ENCODE measurements at places on chromosomes 12 and 14.

DNA sequence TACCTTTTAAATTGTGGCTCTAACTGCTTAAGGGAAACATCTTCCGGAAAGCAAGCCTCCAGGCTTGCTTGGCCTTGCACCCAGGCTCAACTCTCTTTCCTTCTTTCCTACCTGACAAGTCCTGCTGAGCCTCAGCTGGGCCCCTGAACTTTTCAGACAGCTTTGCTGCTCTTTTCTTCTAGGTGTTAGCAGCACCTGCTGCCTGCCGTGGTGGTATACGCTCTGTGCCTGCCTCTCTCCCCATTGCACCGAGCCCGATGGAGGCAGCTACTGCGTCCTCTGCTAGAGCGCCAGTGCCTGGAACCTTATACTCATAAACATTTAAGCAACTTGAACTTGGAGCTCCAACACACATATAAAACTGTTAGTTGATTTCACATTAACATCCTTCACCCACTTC, 195.7 kb downstream of the ANO6 start:
- DNase-seq = no peak

DNA sequence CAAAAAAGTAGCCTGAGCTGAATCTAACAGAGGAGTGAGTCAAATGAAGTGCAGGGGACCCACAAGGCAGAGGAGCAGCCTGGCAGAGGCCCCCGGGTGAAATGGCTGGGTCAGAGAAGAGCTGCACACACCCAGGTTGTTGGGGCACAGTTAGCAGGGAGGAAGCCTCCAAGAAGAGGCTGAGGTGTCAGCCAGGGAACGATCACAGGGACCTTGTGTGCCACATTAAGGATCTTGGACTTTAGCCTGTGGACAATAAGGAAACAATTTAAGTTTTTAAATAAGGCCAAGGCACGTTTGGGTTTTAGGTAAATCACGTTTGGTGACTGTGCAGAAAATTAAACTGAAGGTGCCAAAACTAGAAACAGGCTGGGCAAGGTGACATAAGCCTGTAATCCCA, 35.1 kb downstream of the OR10P1 start:
- DNase-seq = no peak

- peak; percentile 37 for DNase-seq
Observed at GRCh38 chr12:124188561-124189405, 106.1 kb upstream of the RFLNA start.

GRCh38 chr12:123659996-123660727, 10.8 kb upstream of the TCTN2 start:
- DNase-seq = no peak

DNA sequence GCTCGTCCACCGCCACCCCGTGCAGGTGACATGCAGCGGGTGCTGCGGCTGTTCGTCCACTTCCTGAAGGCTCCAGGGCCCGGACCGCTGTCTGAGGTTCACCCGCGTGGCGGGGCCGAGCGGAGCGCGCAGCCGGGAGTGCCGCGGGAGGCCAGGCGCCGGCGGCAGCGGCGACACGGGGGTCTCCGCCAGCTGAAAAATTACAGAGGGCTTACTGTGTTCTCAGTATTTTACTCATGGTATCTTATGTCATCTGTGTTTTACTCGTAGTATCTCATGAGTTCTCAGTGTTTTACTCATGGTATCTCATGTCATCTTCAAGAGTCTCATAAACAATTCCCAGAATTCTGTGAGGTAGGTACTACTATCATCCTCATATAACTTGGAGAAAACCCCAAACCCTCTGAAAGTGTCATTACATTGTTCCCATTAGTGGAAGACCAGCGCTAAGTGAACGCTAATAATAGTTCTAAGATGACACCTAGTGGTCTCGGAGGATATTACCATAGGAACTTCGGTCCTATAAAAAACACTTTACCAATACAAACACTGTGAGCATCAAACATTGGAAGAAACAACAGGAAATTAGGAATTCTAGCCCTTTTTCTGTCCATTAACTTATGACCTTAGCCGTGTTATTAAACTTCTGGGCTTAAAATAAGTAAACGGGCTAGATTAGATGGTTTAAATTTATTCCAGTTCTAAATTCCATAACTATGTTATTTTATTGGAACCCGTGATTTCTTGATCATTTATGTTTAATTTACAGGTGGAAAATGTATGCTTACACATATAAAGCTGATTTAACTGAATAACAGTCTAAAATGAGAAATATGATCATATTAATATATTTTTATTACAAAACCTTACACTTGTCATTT, 32.4 kb downstream of the AK7 start:
- DNase-seq = no peak

DNA sequence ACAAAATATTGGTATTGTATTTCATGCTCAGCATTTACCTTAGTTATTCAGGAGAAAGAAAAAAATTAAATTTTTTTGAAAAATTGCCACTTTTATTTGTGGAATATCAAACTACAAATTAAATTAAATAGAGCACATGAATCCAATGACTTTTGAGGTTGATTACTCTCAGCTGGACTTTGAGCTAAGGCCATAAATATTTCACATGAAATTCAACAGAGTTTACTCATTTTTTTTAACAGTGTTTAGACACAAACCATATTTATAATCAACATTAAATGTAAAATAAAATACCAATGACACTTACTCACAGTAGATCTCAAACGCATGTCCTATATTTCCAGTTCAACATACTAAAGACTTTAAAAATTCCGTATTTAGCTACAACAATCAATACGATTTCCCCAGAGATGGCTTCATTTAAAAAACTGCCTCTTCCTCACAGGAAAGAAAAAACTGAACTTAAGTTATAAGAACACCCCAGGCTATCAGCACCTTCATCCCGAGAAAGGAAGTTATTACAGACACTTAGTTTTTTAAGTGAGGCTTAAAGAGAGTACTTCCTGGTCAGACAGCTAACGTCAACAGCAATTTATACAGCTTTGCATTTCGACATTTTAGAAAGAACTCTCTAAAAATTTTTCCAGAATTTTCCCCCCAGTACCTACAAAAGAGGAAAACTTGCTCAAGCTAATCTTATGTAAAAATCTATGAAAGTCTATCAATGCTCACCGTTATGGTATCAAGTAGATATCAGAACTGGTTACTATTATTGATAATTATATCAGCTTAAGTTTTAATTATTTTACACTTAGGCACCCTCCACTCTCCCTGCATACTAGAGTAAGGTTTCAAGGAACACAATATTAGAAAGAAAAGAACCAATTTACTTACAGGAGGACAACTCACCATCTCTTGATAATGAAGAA, 13.8 kb downstream of the TAOK3 start:
- no peak for DNase-seq

GRCh38 chr12:31220633-31221550, 105.1 kb downstream of the SINHCAF start:
- DNase-seq = no peak

GRCh38 chr14:61258985-61259384, 22.2 kb downstream of the TMEM30B start:
- no peak for DNase-seq

GRCh38 chr12:3045989-3046388, 31.2 kb upstream of the TSPAN9 start:
- no peak for DNase-seq

DNA sequence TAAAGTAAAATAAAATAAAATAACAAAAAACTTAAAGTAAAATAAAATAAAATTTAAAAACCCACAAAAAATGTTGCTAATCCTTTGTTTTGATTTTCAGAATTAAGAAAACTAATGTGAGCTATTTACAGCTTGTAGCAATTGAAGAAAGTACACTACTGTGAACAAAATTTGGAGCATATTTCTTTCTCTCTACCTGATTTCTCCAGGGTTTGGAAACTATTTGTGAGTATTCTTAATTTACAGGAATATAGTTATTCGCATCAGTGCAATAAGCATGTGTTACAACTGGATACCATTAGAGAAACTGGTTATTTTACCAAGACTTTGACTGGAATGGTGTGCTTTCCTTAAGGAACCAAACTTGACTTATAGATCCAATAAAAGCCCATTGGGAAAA, 86.1 kb upstream of the CNOT2 start:
- DNase-seq = no peak

GRCh38 chr14:79167957-79168356, 997.8 kb downstream of the NRXN3 start:
- DNase-seq = no peak

GRCh38 chr12:82651489-82651888, 35.2 kb upstream of the TMTC2 start:
- no peak for DNase-seq

DNA sequence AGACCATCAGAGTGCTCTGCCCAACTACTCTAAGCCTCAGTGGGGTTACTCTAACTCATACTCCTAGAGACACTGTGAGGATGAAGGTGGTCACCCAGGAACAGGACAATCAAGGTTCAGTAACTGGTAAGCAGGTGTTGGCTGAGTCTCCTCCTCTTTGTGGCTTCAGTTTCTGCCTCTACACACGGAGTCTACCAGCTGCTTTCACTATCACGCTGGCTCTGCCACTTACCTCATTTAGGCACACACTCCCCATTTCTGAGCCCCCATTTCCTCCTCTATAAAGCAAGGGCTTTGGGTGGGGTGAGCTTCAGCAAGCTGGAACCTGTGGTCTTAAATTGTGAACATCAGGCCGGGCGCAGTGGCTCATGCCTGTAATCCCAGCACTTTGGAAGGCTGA, 7.3 kb upstream of the TCHP start:
- DNase-seq = no peak

- no peak for DNase-seq
Observed at GRCh38 chr14:104581521-104581920, 2.0 kb downstream of the C14orf180 start.

- no peak for DNase-seq
Observed at GRCh38 chr14:95327558-95328374, 8.1 kb upstream of the CLMN start.

DNA sequence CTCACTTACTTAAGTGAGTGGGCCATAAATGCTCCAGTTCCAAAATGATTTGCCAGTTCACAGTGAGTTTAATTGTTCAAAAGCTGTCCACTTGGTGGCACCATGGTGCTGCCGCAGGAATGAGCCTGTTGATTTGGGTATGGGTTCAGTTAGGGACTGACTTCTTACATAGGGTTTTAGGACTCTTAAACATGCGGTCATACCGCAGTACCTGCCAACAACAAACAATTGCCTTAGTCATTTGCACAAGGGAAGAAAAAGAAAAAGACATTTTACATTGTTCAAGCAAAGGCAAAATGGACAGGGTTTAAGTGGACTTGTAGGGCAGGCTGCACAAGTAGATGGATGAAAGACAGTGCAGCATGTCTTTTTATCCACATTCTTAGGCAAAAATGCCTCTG, 80.0 kb upstream of the DBX2 start:
- DNase-seq = no peak

DNA sequence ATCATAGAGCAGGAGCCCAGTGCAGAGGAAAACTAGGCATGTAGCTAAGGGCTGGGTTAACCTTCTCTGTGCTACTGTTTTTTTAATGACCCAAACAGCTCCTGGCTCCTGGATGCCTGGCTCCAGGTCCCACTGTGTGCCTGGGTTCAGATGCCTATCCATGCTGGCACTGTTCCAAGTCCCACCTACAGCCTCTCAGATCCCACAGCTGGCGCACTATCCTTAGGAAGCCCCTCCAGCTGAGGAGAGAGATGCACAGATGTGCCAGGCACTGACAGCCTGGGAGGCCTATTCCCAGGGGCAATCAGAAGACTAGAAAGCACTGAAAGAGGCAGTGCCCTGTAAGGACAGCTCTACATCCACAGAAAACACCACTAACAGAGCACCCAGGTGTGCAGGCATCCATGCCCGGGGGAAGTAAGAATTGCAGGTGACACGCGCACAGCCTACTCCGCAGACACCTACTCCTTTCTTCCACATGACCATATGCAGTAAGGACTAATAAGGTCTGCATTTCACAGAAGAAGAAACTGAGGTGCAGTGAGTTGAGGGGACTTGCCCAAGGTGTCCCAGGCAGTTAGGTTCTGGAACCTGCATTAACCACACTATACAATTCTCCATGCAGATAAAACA, 51.2 kb downstream of the PITPNM2 start:
- peak; percentile 35 for DNase-seq

- no peak for DNase-seq
Observed at GRCh38 chr12:52662093-52662917, 10.3 kb upstream of the KRT2 start.

DNA sequence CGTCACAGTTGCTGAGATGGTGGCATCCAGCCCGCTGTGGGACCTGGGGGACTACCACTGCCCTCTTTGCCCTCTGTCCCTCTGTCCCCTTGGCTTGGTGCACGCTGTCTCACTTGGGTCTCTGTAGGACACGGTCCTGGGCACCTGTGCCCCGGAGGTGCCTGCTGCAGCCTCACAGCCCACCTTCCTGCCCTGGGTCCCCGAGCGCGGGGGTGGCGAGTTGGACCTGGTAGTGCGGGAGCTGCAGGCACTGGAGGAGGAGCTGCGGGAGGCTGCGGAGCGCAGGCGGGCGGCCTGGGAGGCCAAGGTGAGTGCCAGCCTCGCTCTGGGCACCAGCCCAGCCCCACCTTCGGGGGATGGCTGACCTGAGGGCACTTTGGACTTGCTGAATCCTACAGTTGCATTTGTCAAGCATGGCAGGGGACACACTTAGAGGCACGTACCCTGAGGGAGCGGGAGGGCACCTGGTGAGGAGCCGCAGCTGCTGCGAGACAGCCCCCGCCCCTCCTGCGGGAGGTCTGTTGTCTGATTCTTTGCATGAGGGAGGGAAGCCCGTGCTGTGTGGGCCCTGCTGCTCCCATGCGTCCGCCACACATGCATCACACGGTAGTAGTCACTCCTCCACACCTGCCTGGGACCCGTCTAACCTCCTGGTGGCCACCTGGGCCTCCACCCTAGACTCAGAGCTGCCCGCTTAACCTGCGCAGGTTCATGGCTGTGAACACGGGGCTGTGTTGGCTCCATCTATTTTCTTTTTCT, 6.8 kb downstream of the TEDC1 start:
- no peak for DNase-seq

GRCh38 chr14:78902010-78902623, 731.9 kb downstream of the NRXN3 start:
- peak; percentile 66 for DNase-seq

DNA sequence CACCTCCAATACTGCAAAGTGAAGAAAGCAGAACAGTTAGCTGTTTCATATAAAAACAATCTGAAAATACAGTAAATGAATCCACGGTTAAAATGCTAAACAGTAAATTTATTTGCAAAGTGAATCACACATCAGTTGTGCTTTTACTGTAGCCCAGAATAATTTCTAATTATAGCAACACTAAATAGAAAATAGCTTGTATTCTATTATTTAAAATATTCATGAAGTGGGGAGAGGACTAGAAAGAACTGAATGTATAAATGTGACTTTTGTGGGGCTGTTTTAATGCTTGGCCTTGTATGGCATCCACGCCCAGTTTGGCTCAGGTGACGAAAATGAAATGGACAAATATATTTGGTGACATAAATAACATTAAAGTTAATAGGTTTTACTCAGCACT, 148.2 kb downstream of the ATP23 start:
- no peak for DNase-seq

DNA sequence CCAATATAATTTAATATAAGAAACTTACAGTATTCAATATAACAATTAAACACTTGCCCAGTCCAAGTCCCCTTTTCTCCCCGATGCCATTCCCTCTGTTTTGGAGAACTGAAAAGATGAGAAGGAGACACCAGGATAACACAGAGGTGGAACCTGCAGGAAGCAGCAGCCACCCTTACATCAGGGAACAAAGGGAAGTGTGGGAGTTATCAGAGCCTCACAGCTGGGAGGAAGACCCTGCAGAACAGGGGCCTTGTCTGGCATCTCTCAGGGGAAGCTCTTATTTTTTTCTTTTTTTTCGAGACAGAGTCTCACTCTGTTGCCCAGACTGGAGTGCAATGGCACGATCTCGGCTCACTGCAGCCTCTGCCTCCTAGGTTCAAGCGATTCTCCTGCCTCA, 52.6 kb downstream of the CALM1 start:
- no peak for DNase-seq
